ENCODE measurements at places on chromosomes 2 and 18. TPM values are rescaled to one million over a fixed set of nuclear protein-coding genes. Genes with fewer than 3 reads are reported as not detected.
A peak's percentile ranks its signal among the peaks of the same experiment; 100 is the strongest.

DNA sequence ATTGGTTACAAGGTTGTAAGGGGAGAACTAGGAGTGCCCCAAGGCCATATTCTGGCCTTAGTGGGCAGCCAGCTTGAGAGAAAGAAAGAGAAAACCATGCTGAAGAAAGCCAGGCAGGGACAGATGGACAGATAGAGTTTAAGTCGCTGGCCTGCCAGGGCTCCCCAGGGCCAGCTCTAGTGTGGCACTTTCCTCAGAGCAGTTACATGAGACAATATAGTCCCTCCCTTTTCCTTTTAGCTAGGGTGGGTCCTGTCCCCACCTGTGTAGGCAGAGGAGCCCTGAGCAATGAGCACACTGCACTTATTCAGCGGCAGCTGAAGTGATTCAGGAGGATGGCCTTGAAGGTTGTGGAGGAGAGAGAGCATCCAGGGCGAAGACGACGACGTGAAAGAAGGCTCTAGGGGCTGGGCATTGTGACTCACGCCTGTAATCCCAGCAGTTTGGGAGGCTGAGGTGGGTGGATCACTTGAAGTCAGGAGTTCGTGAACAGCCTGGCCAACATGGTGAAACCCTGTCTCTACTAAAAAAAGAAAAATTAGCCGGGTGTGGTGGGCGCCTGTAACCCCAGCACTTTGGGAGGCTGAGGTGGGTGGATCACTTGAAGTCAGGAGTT lies 152.0 kb upstream of the SLC1A4 start:
- no peak for DNase-seq

DNA sequence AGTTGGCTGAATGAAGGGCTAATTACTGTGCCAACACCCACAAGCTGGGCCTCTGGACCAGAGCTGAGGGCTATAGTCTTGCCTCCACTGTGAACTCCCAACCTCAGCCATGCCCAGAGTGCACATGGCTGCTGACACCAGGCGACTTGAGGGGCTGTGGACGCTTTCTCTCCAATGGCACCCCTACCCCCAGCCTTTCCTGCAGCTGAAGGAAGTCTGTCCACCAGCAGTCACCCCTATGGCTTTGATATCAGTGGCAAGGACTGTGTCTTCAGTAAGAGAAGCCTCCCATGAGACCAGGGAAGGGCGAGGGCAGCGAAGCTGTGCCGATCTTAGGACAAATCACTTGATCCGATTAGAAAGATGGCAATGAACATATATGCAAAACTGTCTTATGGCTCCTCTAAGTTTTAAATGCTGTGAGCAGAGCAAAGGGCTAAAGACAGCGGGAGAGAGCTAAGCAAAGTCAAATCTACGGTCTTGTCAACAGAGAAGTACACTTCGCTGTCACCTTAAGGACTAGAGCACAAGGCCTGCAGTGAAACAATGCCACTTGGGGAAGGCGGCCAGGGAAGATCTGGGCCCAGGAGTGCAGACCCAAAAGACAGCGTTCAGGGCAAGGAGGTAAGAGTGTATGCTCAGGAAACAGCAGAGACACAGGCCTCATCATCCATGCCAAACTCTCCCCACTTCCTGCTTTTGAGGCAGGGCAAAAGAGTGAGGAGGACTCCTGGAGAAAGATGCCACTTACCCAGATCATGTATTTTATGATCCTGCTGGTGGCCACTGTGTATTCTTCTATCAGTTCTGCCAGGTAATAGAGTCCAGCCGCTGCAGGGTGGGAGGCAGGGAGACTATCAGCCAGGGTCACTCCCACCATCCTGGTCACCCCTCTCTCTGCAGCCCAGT lies 1.5 kb downstream of the TEX261 start:
- DNase-seq, result peak; percentile 24

- DNase-seq, result no peak
Observed at GRCh38 chr2:101193033-101193626, 41.9 kb upstream of the TBC1D8 start.

GRCh38 chr2:10935953-10936942 lies 24.5 kb downstream of the KCNF1 start:
- peak; percentile 94 for DNase-seq

GRCh38 chr2:164868563-164869419 lies 27.2 kb upstream of the COBLL1 start:
- DNase-seq, result no peak

- DNase-seq, result no peak
Observed at GRCh38 chr2:28063492-28063962, 173.0 kb downstream of the BABAM2 start.

DNA sequence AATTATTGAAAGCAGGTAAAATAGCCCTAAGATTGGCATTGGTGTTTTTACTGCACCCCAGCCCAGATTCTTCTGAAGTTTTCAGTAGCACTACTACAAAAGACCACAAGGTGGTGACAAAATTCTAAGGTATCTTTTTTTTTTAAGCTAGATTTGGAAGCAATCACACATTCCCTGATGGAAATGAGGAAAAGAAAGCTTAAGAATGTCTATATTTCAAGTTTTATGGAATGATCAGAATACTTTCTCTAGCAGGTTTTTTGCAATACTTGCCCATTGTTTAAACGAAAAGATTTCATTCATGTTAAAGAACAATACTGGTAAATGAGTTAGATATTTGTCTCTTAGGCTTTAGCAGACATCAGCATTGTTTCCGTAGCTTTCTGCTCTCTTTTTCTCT lies 32.1 kb upstream of the ZNF638 start:
- DNase-seq, result peak; percentile 40

DNA sequence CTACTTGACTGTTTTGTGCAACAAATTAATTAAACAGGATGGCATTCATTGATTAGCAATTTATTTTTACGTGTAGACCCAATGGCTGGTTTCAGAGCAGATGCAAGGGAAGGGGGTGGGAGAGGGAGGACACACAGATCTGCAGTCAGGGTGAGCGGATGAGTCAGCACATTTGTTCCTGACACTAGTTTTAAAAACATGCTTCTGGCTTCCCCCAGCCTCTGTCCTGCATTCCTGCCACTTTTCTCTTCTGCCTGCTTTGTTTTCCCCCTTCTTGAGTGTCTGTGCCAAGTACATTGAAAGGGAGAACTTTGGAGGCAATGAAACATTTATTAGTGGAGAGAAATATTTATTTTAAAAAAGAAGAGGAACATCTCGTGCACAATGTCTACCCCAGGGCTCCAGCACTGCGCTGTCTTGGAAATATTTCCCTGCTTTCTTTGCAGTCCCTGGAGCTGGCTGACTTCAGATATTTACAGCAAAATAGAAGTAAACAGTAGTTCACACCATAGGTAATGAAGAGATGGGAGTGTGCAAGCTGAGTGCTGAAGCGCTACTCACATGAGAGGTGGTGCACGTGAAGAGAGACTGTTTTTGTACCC lies 52.2 kb downstream of the NRP2 start:
- peak; percentile 69 for DNase-seq

GRCh38 chr2:135227386-135227785 lies 175.3 kb downstream of the RAB3GAP1 start:
- DNase-seq, result no peak

GRCh38 chr2:27242614-27242951 lies 20.3 kb downstream of the SLC30A3 start:
- DNase-seq, result no peak

- DNase-seq, result peak; percentile 81
Observed at GRCh38 chr18:23994361-23994902, 20.1 kb upstream of the TTC39C start.

- peak; percentile 55 for DNase-seq
Observed at GRCh38 chr2:11446733-11447248, 19.2 kb downstream of the E2F6 start.

GRCh38 chr2:182410120-182410519 lies 16.7 kb downstream of the PDE1A start:
- no peak for DNase-seq

DNA sequence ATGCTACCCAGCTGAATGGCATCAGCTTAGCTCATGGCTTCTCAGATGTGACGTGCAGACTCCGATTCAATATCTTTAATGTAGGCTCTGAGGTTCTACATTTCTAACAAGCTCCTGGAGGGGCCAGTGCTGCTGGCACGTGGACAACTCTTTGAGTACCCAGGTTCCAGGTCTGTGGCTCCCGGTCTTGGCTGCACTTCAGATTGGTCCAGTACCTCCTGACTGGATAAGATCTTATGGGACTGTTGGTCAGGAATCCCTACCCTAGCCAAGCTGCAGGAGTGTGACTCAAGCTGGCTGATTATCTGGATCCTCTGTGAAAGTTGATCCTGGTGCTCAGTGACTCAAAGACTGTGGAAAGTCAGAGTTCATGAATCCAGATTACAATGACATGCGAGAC lies 222.1 kb downstream of the ANKRD30B start:
- DNase-seq, result no peak

DNA sequence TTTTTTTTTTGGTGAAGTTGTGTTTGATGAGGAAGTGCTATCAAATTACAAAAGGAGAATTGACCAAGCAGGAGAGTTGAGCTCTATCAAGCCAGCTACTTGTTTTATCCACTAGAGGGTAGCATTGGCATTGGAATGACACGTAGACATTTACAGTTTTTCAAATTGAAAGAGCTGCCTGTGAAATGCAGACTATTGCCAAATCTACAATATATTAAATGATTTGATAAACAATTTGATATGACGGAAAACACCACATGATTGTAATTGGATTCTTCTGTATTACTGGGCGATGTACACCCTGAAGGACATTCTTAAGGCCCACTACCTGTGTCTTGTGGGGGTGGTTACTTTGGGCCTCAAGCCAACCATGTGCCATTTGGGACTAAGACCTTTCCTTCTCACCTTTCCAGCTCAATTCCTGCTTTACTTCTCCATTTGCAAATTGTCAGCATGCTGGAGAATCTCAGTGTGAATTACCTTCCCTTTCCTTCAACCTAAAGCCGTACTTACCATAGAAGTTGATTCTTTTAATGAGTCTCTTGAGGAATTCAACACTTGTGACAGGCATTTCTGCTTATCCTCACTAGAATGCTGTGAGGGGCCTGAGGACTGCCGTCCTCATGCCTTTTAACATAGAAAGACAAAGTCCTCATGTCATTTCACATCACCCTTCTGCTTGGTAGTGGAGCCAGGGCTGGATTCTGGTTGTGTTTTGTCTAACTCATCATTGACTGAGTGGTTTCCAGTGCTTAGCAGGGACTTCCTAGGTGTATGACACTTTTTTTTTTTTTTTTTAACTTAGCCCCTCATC lies 134.8 kb upstream of the THUMPD2 start:
- no peak for DNase-seq

GRCh38 chr18:64219517-64219916 lies 70.6 kb upstream of the LINC00305 start:
- no peak for DNase-seq

DNA sequence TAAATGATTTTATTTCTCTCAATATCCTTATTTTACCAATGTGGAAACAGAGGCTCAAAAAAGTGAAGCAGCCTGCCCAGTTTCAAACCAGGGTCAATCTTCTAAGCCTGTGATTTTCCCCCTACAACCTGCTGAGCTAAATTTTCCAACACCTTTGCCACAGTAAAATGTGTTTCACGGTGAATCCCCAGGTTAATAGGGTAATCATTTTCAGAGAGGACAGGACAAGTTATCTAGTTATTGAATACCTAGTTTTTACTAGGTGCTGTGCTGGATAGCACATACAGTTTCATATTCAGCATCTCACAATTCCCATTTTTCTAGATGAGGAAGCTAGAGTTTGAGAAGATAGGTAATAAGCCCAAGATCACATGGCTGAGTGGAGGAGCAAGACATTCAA lies 236.6 kb downstream of the PTH2R start:
- no peak for DNase-seq

- DNase-seq, result no peak
Observed at GRCh38 chr18:354003-354402, 86.2 kb upstream of the THOC1 start.

- DNase-seq, result no peak
Observed at GRCh38 chr2:186959486-186959885, 110.5 kb upstream of the ZSWIM2 start.

- no peak for DNase-seq
Observed at GRCh38 chr2:71804281-71804751, 343.3 kb downstream of the CYP26B1 start.

DNA sequence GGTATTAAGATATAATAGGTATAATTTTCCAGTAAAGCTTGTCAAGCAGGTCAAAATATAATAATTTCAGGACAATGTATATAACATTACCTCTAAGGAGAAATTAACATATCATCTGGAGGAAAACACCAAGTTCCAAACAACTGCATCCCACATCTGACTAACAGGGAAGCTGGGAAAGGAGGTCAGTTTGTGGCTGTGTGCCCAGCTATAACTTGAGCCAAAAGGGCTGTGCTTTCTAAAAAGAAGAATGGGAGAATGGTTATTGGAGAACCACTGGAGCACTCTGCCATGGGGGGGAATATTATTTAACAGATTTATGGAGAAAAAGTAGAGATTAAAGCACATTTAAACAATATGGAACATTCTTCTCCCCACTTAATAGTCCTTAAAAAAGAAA lies 390.6 kb upstream of the PKDCC start:
- no peak for DNase-seq

The RIOK3 gene
- 50.2 TPM for total RNA-seq

The GATA6 gene
- total RNA-seq, result 3.5 TPM

The CPS1 gene
- total RNA-seq, result 16.0 TPM

The UGT1A8 gene
- not detected for total RNA-seq

The DIPK1C gene
- not detected for total RNA-seq

The KIF5C gene
- total RNA-seq, result not detected

The MOGAT1 gene
- total RNA-seq, result not detected

The NAT8 gene
- not detected for total RNA-seq

The CHRNG gene
- not detected for total RNA-seq

The CDH2 gene
- 47.2 TPM for total RNA-seq

The MOCOS gene
- total RNA-seq, result 0.34 TPM

All from SJSA1 (cell line).